ENCODE measurements at places on chromosomes 3 and 15. TPM values are rescaled to one million over a fixed set of nuclear protein-coding genes. Genes with fewer than 3 reads are reported as not detected.

GRCh38 chr3:138347960-138348753 lies at the start of gene MRAS:
TSS of gene MRAS (plus strand) at chr3:138348579. CDS start at chr3:138372884, 24,305 bp downstream.
- DNase-seq: peak; percentile 60

Gene CLDN16
- total RNA-seq: not detected

Gene GOLGA8H
- total RNA-seq: 4.2 TPM

DNA sequence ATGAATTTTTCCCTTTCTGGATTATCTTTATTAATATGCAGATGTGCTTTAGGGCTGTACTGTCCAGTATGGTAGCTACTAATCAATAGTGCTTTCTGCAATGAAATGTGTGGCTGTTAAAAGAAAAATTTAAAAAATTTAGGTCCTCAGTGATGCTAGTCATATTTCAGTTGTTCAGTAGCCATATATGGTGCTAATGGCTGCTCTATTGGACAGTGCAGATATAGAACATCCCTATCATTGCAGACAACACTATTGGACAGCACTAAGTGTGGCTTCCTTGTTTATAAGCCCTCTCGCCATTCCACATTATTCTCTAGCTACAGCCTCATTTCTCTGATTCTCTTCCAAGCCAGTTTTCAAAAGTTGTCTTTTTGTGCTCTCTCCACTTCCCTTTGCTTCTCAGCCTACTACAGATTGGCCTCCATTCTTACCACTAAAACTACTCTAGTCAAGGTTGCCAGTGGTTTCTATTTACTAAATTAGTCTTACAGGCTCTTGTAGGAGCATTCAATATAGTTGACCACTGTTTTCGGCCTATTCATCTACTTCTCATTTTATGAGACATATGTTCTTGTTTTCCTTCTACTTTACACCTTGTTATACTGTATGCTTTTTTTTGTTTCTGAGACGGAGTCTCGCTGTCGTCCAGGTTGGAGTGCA lies 9.5 kb downstream of the MAPK6 start:
- no peak for DNase-seq

Gene P2RY13
- total RNA-seq: 0.20 TPM

- no peak for DNase-seq
Observed at GRCh38 chr15:26771168-26771567, 1.7 kb downstream of the GABRB3 start.

- DNase-seq: no peak
Observed at GRCh38 chr3:73353649-73354217, 271.0 kb downstream of the PDZRN3 start.

DNA sequence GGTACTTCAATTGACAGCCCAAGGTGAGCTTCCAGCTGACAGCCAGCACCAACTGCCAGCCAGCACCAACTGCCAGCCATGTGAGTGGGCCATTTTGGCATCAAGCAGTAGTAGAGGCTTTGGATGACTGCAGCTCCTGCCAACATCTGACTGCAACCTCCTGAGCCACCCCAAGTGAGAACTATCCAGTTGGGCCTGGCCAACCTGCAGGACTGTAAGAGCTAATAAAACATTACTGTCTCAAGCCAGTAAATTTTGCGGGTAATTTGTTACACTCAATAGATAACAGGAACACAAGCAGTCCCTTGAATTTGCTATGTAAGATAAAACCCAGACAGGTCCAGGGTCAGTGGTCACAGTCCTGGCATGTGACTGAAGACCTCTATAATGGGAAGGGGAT lies 29.7 kb downstream of the EPHB1 start:
- DNase-seq: no peak

GRCh38 chr3:192826214-192827006 lies 91.2 kb downstream of the MB21D2 start:
- no peak for DNase-seq

DNA sequence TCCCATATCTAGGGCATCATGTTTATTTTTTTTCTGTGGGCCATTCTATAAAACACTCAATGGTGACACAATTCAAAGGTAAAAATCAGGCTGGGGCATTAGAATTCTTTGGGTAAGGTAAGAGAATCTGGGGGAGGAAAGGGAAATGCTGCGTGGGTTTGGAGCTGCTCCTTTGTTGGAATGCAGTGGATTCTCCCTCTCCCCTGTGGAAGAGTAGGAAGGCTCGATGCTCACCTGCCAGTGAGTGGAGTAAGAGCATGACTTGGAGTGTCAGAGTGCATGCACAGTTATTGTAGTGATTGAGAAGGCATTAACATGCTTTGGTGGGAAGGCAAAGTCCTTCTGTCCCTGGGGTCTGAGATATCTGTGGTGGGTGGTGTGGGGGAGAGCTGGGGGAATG lies 280.0 kb downstream of the PDCD6IP start:
- DNase-seq: no peak
